CD4-positive, alpha-beta T cell treated with Interleukin-15 for 1 hour (primary cell): ENCODE measurements at places on chromosomes 4 and X.

DNA sequence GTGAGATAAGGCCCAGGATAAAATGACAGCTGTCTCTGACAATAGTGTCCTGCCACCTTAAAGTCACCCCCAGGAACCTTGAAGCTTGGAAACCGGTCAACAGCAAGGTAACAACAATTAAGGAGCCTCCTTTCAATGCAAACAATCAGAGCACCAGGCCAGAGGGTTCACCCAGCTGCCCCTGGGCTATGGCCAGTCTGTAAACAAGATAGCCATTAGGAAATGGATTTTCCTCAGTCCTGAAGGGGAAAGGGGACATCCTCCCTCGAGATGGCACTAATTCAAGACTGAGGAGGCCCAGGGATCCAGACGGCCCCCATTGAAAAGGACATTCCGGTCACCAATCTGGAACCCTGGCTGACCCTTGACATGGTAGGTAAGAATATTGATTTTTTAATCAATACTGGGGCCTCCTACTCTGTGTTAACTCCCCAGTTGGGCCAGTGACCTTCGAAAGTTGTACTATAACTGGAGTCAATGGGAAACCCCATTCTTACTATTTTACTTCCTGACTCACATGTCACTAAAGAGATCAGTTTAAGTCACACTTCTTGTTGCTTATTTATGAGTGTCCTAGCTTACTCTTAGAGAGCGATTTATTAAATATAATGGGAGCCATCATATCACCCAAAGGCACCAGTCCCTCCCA lies 61.7 kb upstream of the CT45A1 start:
- no peak for DNase-seq

GRCh38 chr4:34253239-34253638 lies 1991.1 kb downstream of the ARAP2 start:
- no peak for DNase-seq

DNA sequence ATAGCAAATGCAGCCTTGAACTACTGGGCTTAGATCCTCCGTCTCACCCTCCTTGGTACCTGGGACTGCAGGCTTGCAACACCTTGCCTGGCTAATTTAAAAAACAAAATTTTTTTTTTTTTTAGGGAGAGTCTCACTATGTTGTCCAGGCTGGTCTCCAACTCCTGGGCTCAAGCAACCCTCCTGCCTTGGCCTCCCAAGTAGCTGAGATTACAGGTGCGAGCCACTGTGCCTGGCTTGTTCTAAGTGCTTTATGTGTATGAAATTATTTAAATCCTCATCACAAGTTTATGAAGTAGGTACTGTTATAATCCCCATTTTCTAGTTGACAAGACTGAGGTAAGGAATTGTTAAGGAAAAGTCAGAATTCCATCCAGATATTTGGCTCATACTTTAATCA lies 43.0 kb downstream of the CLCN3 start:
- DNase-seq: no peak

DNA sequence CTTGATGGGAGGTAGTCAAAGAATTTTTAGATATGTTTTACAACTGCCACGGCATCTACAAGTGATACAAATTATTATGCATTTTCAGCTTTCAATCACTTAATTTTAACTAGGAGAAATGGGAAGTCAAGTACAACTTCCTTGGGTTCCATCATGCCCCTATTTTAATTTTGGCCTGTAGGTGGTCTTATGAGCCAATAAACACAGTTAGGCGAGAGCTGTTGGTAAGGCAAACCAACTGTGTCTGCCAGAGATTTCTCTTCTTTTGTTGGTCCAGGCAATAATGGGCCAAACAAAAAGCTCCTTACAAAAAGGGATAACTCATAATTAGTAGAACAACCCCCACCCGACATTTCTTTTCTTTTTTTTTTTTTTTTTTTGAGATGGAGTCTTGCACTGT lies 63.3 kb upstream of the ARX start:
- DNase-seq: no peak

DNA sequence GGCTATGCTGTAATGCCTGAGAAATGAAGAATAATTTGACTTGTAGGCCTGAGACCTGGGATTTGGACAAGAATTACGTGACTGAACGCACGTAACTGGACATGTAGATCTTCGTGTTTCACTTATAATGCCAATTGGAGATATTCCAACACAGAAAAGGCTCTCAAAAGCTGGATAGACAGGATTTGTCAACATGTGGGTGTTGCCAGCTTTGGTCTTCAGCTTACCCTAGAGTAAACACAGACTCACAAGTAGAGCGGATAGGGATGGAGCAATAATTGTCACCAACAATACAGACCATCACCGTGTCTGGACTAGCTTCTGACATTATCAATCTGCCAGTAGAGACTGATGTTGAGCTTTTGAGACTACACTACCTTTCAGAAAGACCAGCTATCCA lies 1511.0 kb upstream of the ADGRL3 start:
- no peak for DNase-seq

DNA sequence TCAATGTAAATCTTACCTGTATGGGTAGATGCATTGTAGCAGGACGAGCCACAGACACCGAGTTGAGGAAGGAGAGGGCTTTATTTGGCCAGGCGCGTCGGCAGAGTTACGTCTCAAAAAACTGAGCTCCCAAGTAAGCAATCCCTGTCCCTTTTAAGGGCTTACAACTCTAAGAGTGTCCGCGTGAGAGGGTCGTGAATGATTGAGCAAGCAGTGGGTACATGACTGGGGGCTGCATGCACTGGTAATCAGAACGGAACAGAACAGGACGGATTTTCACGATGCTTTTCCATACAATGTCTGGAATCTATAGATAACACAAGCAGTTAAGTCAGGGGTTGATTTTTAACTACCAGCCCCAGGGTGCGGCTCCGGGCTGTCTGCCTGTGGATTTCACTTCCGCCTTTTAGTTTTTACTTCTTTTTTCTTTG lies 524.9 kb upstream of the HTR2C start:
- DNase-seq: no peak

DNA sequence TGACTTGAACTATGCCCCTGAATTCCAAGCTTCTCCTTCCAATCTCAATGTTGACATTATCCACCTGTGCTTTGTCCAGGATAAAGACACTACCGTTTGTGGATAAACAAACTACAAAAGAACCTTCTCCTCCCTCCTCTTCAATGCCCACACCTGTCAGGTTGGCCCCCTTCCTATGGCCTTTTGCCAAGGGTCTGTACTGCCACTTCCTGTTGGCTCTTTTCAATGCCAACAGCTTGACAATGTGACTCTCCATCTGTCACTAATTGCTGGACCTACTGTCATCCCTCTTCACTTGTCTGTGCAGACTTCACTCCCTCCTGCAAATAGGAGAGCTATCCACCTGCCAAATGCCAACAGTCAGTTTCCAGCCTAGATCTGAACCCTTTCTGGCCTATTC lies 35.8 kb upstream of the MID1 start:
- no peak for DNase-seq

- DNase-seq: no peak
These were observed 56.7 kb downstream of the TSPAN5 start for GRCh38 chr4:98601708-98602107.

GRCh38 chr4:20416800-20417199 lies 165.1 kb downstream of the SLIT2 start:
- no peak for DNase-seq

DNA sequence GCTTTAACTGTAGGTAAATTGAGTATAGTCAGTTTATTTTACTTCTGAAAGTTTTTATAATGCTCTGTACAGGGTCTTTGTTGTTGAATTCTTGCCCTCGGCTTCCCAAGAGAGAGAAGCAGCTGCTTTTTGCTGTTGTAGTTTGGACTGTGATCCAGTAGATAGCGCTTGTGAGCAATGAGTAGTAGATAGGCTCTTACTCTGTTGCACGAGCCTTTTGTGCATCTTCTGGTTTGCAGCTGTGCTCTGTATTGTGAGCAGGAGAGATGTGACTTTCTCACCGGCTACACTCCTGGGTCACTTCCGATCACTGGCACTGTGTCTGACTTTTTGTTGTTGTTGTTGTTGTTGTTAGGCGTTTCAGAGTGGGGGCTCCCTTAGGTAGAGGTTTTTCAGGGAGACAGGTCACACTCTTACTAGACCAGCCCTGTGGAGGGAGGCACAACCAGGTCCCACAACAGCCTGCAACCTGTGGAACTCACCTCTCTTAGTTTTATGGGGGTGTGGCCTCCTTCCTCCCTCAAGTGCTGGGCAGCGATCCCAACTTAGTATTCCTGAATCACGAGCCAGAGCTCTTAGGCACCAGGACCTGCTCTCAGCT lies 822.1 kb upstream of the GALNTL6 start:
- no peak for DNase-seq

DNA sequence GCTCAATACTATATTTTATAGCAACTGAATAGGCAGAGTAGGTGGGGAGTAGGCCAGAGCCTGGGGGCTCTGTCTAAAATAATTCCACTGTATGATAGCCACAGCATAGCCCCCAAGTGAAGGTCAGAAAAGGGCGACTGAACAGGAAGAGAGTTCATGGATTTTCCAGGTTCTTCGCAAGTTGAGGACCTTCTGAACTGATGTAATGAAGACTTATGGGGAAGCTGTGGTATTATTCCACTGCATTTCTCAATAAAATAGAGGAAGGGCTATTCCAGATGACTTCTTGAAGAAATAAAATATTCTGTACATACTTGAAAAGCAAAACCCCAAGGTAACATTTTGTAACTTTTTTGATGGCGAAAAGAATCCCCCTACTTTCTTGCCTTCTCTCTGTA lies 231.4 kb upstream of the GPC4 start:
- no peak for DNase-seq

- DNase-seq: no peak
These were observed 111.9 kb upstream of the PPARGC1A start for GRCh38 chr4:24001486-24002329.

DNA sequence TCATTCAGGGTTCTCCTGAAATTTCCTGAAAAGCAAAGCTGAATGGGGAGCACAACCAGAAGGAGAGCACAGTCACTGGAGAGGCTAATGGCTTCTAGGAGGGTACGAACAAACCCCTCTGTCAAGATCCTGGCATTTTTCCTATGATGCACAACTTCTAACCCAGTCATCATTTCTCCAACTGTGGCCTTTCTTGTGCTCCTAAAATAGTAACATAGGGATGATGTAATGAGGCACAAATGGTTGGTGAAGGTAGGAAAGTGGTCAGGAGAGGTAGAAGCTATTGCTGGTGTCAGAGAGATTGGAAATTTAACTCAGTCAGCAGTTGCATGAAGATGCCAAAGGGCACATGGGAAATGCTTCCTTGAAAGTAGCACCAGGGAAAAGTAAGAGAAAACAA lies 52.7 kb downstream of the SLC10A7 start:
- no peak for DNase-seq

DNA sequence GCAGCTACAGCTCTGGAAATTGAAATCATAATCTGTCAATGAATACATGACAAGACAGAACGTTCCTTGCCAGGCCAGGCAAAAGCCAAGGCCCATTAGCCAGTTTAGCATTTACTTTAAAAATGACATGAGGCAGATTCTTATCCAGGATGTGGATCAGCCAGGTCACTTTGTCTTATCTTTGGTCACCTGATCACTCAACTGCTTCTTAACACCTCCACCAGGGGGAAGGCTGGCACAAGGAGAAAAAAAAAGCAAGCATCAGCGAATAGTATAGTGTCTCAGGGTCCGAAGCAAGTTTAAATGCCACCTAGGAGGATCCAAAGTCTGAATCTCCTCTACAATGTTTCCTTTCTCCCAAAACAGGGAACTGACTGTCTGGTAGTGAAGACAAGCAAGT lies 18.8 kb downstream of the ATP1B4 start:
- peak; percentile 21 for DNase-seq

- no peak for DNase-seq
These were observed 21.9 kb downstream of the CNOT6L start for GRCh38 chr4:77797239-77797638.

DNA sequence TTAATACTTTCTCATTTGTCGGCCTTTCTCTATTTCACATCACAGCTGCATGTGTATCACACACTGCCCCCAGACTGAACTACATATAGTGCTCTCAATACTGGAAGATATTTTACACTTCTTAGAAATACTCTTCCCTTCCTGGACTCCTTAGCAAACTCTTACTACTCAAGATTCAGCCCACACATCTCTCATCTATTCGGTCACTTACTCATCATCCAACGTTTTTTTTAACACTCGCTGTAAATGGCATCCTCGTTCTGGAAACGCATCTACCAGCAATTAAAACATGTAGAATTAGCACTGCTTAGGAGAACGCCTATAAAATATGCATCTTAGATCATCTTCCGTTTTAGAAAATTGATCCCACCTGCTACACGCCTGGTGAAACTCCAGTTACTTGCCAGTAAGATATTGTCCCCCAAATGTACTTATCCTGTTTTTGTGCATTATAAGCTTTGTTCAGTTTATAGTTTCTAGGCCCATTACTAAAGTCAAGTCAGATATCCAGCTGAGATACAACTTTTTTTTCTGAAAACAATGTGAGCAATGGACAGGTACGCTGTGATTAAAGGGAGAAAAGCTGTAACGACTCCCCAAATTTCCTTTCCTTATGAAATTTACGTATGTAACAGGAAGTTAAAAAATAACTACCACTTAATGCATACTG lies 1.0 kb downstream of the LRP2BP start:
- no peak for DNase-seq

DNA sequence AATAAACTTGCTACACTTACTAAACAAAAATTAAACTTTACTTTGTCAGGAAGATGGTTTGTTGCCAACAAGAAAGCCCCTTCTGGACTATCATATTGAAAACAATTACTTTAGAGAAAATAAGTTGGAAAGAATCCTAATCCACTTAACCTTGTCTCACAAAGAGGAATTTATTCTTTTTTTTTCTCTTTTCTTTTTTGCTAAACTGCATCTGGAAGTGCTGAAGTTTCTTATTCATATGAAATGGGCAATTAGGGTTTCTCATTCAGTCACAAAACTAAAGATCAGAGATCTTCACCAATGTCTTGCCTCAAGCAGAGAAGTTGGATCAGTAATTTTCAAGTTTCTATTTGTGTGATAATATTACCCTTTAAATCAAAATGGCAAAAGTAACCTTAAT lies 234.9 kb upstream of the AMOT start:
- DNase-seq: no peak

DNA sequence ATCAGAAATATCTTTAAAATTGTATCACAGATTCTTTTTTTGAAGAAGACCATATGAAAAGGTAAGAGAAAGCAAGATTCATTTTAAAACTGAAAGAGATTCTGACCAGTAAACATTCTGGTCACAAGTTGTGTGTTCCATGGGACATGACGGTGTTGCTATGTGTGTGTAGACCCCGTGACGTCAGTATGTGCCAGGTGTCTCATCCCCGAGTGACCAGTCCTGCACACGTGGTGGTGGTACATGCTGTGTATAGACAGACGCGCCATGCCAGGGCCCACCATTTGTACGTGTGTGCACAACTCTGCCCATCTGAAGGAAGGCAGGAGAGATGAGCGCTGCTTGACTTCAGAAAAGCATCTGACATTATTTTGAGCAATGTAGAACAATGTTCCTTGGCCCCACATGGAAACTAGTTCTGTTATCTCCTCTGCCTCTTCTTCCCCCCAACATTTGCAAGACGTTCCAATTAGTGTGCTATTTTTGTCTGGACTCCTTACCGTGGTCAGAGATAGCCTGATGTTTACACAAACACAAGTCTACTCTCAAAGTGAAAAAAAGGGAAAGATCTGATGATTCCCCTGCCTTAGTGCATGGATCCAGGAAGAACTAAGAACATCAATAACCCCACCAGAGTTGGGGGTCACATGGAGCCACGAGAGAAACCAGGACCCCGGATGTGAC lies 51.2 kb downstream of the IRF2 start:
- no peak for DNase-seq
